ENCODE measurements at places on chromosomes 4 and X. TPM values are rescaled to one million over a fixed set of nuclear protein-coding genes. Genes with fewer than 3 reads are reported as not detected.

- no peak for DNase-seq
Observed at GRCh38 chr4:45701621-45702020, 422.2 kb downstream of the GABRG1 start.

DNA sequence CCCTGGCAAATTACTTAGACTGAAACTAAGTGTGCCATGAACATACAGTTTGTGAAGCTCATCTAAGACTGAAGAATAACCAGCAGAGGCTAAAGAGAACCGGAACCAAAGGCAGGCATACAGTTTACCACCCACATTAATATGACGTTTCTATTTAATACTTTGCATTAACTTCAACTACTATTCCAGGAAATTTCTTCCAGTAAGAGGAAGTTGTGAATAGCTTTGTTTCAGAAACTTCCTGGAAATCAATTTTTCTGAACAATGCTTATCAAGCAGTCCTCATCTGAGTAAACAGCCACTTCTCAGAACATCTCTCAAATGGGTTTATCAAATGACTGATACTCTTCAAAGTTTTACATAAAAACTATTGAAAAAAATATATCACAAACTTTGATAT lies 252.7 kb downstream of the OPHN1 start:
- peak; percentile 7 for DNase-seq

- DNase-seq = no peak
Observed at GRCh38 chr4:42819863-42820514, 72.5 kb upstream of the GRXCR1 start.

The CLCN4 gene
- 6.9 TPM for total RNA-seq

DNA sequence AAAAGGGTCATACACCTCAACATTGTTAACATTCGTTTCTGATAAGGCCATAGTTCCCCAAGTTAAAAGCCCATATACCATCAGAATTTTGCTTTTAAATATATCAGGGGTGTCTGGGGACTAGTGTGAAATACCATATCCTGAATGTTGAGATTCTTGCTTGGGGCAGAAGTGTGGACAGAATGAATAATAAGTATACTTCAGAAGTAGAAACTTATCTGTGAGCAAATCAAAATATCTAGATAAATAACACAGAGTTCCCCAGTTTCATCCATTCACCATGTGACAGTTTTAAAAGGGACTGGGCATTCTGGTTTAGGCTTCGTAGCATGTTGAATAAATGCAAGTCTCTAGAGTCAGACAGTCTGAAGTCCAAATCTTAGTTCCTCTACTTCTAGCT lies 110.5 kb downstream of the CHRNA9 start:
- no peak for DNase-seq

All from lung microvascular endothelial cell (primary cell).